ENCODE measurements at places on chromosomes 12 and 14.

DNA sequence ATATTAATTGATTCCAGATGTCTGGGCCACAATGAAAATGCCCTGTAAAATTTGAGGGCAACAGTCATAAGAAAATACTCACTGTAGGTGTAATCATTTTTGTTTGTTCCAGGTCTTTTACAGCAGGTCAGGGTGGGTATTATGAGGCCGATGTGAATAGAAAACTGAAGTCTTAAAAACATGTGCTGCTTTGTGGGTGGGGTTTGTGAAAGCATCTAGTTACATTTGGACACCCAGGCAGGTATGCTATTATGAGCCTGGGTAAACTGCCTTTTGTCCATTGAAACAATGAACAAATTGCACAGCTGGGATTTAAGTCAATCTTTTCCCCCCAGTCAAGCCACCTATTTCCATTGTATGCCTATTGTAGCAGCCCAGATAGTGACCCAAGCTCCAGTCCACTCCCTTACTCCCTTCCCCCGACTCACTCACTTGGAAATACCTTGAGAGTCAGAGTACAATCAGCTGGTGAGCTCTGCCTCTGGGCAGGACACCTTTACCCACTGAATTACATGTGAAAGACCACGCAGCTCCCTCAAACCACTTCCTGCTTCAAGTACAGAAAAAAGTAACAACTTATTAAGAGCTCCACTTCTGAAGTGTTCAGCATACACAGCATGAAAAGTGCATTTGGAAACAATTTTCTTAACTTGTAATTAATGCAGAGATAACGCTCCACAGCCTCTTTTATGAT, 1.8 kb downstream of the IGF1 start:
- peaks cover 8% of the 10 kb centered on the region for H3K4me1 ChIP-seq
- H3K4me3 ChIP-seq: no peak overlapping the region
- peaks cover 6% of the 10 kb centered on the region for H3K27me3 ChIP-seq
- H3K36me3 ChIP-seq: no peaks in the 10 kb centered on the region
- DNase-seq: peak; percentile 53

DNA sequence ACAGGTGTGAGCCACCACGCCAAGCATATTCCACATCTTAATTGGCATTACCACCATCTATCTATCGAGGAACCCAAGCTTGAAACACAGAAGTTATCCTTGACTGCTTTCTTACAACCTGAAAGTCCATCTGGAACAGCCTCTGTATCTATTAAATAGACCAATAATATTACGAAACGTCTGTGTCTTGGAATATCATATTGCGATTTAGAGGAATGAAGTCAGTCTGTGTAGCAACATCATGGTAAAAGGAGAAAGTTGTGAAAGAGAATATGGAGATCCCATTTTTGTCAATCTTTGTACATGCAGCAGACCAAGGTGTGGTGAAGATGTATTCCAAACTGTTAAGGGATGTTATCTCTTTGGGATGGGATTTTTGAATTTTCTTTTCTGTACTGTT, 25.8 kb upstream of the MAX start:
- no peaks in the 10 kb centered on the region for H3K4me1 ChIP-seq
- H3K27ac ChIP-seq: no peak overlapping the region
- no peak for DNase-seq
- no peaks in the 10 kb centered on the region for H3K36me3 ChIP-seq
- H3K4me3 ChIP-seq: no peak overlapping the region
- H3K27me3 ChIP-seq: peaks cover 4% of the 10 kb centered on the region

DNA sequence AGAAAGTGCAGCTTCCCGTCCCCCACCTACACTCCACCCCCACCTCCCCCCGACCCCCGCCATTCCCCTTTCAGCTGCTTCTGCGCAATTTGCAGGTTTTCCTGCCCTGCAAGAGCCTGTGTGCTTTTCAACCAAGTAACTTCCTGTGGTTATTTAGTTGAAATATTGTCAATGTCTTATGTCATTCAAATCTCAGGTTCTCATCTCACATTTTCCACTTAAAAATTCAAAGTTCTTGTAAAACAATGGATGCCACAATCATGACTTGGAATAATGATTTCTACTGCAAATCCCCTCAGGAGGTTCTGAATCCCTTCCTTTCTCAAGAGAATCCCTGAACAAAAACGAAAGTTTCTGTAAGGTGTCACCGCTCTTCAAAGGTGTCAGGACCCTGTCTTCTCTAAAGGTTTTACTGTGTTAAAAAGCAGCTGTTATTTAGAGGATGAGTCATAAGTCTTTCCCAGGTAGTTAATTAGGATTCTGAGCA, 31.6 kb downstream of the WBP11 start:
- H3K27me3 ChIP-seq: no peaks in the 10 kb centered on the region
- H3K4me1 ChIP-seq: peaks cover 46% of the 10 kb centered on the region
- peaks cover 36% of the 10 kb centered on the region for H3K36me3 ChIP-seq
- peak overlapping the region; percentile 100 for H3K27ac ChIP-seq
- peak overlapping the region; percentile 98 for H3K4me3 ChIP-seq
- peak; percentile 45 for DNase-seq

DNA sequence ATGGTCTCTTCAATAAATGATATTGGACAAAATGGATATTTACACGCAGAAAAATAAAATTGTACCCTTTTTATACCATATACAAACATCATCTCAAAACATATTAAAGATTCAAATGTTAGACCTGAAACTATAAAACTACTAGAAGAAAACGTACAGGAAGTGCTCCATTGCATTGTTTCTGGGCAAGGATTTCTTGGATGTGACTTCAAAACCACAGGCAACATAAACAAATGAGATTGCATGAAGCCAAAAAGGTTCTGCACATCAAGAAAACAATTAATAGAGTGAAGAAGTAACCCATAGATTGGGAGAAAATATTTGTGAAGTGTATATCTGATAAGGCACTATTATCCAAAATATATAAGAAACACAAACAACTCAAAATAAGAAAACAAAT, 812.4 kb downstream of the NRXN3 start:
- no peak overlapping the region for H3K27ac ChIP-seq
- peaks cover 4% of the 10 kb centered on the region for H3K27me3 ChIP-seq
- H3K4me1 ChIP-seq: no peaks in the 10 kb centered on the region
- H3K36me3 ChIP-seq: no peaks in the 10 kb centered on the region

- H3K27me3 ChIP-seq: no peaks in the 10 kb centered on the region
- no peak overlapping the region for H3K27ac ChIP-seq
- H3K4me3 ChIP-seq: no peak overlapping the region
- H3K36me3 ChIP-seq: no peaks in the 10 kb centered on the region
Observed at GRCh38 chr12:72261885-72262284, 10.3 kb upstream of the TRHDE start.

DNA sequence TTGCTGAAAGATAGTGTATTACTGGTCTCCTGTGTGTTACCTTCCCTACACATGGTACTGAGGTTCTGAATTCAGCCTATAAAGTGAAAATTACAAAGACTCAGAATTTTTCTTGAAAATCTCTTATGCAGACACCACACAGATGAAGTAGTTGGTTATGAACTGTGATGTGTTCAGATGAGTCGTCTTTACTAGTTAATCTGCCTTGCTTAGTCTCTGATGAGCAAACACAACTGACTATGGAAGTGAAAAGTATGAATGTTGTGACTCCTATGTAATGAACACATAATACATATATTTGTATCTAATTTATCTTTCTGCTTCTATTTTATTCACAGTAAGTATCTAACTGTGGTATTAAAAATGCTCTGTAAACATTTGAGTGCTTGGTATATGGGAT, 4.7 kb downstream of the MTERF2 start:
- no peak overlapping the region for H3K27ac ChIP-seq
- no peaks in the 10 kb centered on the region for H3K27me3 ChIP-seq
- peaks cover 36% of the 10 kb centered on the region for H3K4me1 ChIP-seq

- DNase-seq: no peak
- peaks cover 4% of the 10 kb centered on the region for H3K4me1 ChIP-seq
- no peak overlapping the region for H3K27ac ChIP-seq
- peaks cover 36% of the 10 kb centered on the region for H3K36me3 ChIP-seq
Observed at GRCh38 chr12:59737725-59738463, 142.1 kb downstream of the SLC16A7 start.

DNA sequence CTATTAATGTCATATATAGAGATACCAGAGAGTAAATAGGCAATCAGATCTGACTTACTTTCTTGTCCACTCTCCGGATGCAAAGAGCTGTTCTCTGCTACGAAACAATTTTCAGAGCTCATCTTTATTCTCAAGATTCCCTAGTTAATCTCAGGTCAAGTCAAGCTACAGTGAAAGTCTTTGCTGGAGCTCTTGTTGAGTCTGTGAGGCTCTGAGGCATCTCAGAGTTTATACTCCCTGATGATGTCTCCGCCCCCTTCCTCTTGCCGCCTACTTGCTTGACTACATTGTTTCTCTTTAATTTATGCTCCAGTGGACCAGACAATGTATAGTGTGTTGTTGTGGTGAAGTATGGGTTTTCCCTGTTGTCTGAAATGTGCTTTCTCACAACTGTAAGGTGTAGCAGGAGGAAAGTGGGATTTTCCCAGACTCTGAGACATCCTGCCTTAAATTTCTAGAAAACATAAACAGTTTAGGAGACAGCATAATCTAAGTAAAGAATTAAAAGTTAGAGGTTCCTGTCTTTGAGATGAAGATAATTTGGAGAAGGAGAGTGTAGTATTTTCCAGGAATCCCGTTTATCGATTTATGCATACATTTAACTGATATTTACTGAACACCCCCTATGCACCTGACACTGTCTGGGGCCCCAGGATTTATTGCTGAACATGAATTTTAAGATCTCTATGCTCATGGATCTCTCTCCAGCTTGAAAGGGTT, at the start of gene CD69:
Gene CD69, minus strand, starts transcription at position 203 of the 720 bp plus-strand sequence. Its CDS starts 81 bp downstream, at position 122.
- DNase-seq: peak; percentile 90
- H3K27me3 ChIP-seq: peaks cover 2% of the 10 kb centered on the region
- H3K4me1 ChIP-seq: peaks cover 52% of the 10 kb centered on the region
- H3K4me3 ChIP-seq: peak within 1 kb of the TSS; percentile 100
- H3K36me3 ChIP-seq: peaks cover 48% of the 10 kb centered on the region

DNA sequence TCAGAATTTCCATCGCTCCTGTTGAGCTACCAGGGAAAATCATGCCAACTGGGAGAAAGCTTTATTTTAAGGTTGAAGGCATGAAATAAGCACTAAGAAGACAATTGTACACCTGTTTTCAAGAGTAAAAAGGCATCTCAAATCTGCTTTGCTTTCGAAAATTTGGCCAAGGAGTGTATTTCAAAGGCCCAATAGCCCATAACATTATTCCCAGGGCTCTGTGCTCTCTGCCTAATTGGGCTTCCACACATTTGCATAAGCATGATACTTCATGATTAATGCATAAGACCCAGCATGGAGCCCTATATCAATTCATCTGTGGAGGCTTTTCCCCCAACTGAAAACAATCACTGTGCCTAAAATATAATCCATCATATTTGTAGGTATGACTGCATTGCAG, 258.5 kb downstream of the NOVA1 start:
- no peak overlapping the region for H3K4me3 ChIP-seq
- H3K36me3 ChIP-seq: no peaks in the 10 kb centered on the region
- H3K27ac ChIP-seq: no peak overlapping the region

- no peaks in the 10 kb centered on the region for H3K4me1 ChIP-seq
- H3K27me3 ChIP-seq: no peaks in the 10 kb centered on the region
- H3K27ac ChIP-seq: no peak overlapping the region
- H3K4me3 ChIP-seq: no peak overlapping the region
- peaks cover 2% of the 10 kb centered on the region for H3K36me3 ChIP-seq
Observed at GRCh38 chr14:105384041-105384557, 14.2 kb upstream of the TEX22 start.
